ENCODE measurements at places on chromosomes 3 and 15.

DNA sequence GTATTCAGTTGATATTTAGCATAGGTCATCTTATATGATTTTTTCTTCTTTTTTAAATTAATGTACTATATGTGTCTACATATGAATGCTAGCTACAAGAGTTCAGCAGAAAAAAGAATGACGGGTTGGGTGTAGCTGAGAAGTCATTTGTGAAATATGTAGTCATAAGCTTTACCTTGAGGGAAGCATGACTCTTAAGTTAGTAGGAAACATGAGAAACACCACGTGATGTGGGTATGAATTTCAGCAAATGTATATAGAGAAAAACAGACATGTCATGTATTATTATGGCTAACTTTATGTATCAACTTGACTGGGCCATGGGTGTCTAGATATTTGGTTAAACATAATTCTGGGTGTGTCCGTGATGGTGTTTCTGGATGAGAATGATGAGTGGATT, 125.0 kb downstream of the RAP2B start:
- no peak for DNase-seq

GRCh38 chr3:48226939-48227338, 3.6 kb downstream of the CAMP start:
- DNase-seq, result no peak

DNA sequence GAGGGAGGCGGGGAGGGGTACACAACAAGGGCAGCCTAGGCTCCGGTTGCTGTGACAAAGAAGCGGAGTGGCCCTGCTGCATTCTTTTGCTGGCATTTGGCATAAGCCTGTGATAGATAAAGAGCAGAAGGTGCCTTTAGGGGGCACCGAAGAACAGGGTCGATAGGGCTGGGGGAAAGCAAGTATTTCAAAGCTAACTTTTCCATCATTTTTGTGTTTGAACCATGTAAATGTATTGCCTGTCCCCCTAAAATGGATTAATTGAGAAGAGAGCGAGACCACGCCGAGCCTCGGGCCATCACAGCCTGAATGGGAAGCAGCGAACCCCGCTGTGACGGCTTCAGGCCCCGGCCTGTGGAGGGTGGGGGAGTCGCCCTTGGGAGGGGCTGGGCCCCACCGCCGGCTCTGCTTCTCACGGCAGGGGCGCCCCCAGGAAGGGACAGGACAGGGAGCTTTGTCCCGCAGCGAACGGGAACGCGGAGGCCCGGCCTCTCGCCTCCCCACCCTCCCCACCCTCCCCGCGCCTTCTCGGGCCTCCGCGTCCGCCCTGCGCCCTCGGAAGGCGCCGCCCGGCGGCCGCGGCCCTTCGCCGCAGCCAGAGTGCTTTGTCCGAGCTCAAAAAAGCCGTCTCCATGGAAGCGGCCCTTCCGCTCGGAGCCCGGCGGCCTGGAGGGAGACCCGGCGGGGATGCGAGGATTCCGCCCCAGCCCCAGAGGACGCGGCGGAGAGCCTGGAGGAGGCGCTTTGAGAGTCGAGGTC, 32.4 kb upstream of the ALDH1L1 start:
- DNase-seq, result no peak

DNA sequence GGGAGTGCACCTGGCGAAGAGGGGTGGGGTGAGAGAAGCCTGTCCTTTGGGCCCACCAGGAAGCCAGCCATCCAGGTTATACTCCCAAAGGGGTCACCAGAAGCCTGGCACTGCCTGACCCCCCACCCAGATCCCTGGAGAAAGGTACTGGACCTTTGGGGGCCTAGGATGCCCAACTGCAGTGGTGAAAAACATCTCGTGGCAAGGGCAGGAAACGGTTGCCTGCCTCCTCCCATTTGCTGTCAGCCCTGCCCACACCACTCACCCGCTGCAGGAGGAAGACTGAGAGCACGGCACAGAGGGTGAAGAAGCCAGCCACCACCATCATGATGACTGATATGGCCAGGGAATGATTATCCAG, 2.2 kb upstream of the ULK3 start:
- DNase-seq, result no peak

DNA sequence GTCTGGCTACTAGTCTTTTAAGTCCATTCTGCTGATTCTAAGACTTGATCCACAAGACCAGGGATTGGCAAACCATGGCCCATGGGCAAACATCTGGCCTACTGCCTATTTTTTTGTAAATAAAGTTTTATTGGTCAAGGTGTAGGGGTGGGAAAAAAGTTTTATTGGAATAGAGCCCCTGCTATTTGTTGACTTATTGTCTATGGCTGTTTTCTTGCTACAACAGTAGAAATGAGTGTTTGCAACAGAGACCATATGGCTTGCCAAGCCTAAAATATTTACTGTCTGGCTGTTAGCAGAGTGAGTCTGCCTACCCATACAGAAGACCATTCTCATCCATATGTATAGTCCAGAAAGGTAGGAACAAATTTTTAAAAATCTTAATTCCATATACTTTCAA, 106.4 kb downstream of the PTPRG start:
- no peak for DNase-seq

DNA sequence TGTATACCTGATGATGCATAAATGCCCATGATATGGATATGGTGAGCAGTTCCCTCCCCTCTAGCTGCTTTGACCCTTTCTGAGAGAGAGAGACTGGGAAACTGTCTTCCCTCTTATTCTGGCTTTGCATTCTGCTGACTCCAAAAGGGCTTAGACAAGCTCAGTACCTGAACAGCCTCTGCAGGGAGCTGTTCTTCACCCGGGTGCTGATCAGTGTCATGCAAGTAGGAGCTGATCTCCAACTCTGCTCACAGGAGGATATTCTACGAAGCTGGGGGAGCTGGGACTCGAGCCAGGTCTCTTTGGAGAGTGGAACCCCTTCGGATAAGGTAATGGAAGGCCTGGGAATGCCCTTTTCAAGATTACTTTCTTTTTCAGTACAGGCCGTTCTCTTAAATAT, 237.1 kb downstream of the RYR3 start:
- no peak for DNase-seq

DNA sequence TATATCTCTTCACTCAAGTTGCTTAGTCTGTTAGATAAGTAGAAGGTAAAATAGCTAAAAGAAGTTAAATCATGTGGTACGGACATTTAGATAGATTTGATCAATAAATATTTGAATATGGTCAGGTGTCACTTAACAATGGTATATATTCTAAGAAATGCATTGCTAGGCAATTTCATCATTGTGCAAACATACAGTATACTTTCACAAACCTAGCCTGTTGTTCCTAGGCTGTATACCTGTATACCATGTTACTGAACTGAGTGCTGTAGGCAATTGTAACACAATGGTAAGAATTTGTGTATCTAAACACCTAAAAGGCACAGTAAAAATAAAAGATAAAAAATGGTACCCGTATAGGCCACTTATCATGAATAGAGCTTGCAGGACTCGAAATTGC, 112.8 kb upstream of the CGNL1 start:
- DNase-seq, result no peak

GRCh38 chr3:9110802-9111201, 138.6 kb downstream of the SRGAP3 start:
- DNase-seq, result no peak

DNA sequence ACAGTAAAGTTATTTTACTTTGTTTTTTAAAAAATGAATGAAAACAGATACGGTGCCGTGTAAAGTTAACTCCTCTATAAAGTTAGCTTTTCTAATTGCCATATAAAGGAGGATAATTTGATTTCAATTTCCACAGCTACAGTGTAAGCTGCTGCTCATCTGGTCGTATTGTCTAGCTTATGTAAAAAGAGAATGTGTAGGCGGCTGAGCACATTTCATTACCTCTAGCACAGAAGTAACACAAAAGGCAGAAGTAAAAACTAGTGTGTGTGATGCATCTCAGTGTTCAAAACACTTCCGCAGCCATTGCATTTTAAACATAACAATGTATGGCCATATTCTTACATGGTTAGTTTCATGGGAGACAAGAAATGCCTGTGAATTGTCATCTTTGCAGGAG, 105.0 kb upstream of the P2RY1 start:
- DNase-seq, result no peak

GRCh38 chr15:65869954-65870871, 922 bp downstream of the RAB11A start:
- peak; percentile 68 for DNase-seq

DNA sequence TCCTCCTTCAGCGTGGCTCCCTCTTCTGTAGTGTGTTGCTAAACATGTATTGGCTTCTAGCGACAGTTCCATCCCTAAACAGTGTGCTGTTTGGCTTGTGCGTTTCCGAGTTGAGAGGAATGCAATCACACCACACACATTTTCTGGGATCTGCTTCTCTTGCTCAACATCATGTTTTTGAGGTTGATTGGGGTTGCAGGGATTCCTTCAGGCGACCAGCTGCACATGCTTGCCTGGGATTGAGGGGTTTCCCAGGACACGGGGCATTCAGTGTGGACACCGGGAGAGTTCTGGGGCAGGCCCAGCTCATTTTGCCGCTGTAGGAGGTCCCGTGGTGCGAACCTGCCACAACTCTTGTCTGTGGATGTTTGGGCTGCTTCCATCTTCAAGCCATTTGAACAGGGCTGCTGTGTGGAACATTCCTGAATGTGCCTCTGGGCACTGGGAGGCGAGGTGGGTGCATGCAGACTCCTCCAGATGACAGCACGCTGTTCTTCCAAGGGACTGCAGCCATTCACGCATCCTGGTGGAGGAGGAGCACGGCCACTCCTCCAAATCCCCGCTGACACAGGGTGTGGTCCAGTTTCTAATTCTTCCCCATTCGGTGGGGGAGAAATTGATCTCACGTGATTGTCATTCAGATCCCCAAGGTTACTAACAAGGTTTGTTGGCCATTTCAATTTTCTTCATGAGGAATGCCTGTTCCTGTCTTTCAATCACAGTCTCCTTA, 82.8 kb downstream of the PLXNA1 start:
- DNase-seq, result no peak

GRCh38 chr3:142976621-142977398, 13.3 kb upstream of the PAQR9 start:
- DNase-seq, result no peak

DNA sequence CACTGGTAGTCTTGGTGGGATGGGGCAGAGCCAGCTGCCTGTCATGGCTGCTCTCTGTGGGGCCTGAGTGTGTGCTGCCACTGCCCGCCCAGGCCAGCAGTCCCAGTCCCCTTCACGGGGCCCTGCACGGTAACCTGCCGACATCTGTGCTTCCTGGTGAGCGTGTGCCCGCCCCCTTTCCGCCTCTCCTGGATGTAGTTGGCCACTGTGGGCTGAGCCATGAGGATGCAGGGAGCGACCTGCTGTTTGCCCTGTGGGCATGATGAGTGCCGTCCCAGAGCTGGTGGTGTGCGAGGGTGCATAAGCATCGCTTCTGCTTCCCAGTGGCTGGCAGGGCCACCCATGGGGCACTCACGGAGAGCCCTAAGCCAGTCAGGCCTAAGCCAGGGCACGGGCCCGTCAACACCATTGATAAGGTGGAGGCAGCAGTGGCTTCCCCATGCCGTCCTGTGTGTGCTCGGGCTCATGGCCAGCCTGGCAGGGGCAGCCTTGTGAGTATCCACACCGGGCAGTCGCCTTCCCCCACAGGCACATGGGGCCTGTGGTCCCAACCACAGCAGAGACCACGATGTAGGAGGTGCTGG, 14.6 kb downstream of the PLXNA1 start:
- no peak for DNase-seq

DNA sequence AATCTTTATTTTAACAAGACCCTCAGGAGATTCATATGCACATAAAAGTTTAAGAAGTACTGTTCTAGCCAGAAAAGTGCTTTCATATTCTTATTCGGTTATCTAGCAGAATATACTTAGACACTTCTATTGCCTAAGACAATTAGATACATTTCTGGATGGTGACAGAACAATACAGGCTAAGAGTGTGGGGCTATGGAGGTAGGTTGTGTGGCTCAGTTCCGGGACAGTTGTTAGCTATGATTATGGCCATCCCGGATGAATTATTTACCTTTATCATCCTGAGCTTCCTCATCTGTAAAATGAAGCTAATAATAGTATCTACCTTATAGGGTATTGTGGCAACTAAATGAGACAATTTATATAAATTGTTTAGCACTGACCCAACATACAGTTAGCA, 6.6 kb downstream of the FAM98B start:
- no peak for DNase-seq

DNA sequence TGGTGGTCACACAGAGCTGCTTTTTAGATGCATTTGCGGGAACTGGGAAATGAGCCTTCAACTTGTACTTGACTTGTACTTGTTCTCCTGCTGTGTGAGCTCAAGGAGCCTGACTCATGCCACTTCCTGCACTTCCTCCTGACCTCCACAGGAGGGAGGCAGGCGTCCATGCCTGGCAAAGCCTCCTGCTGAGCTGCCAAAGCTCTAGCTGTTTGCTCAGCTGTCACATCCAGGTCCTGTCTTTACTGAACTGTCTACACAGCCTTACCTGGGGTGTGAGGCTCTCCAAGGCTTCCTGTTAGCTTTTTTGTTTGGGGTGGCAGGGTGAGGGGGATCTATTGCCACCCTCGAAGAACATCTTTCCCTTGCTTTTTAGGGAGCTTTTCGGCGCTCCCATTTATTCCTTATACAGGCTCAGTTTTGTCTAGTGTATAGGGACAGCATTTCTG, 6.4 kb downstream of the THPO start:
- peak; percentile 19 for DNase-seq

GRCh38 chr3:187165144-187165543, 25.8 kb upstream of the RPL39L start:
- DNase-seq, result peak; percentile 51

DNA sequence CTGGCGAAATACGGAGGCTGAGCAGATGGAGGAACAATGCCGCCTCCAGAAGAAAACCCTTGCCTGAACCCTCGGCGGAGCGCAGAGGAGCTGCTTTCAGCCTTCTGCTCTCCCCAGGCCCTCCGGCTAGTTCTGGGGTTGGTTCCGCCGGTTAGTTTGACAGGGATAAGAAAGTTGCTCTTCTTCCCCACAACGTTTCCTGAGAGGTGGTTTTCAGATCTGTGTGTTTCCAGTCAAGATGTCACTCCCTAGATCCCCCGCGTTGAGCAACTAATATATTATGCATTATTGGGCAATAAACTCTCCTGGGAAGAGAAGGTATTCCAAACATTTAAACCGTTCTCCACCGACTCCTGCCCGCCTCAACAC, 551 bp downstream of the NLGN1 start:
- no peak for DNase-seq

DNA sequence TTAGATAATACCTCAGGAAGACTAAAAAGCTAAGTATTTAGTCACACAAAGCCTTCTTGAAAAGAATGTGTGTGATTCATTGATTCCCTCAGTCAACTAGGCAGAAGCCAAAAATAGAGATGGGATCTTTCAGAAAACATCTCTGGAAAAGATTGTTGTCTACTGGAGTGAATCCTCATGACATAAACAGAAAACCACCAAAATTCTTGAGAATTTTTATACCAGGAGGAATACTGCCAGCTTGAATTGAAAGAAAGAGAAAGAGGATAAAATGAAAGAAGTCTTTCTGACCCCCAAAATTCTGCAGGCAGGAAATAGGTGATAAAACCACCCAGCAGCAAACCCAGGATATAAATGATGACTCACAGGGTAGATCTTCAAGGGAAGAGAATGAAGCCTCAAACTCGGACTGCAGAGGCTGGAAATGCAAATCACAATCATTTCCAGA, 363.1 kb upstream of the PLSCR5 start:
- DNase-seq, result no peak

GRCh38 chr15:26630857-26631256, 142.0 kb downstream of the GABRB3 start:
- no peak for DNase-seq
